Amniotic stem cell (primary cell): ENCODE measurements at places on chromosomes 6 and 20.

GRCh38 chr6:88741939-88742338 lies 221.5 kb downstream of the RNGTT start:
- DNase-seq: no peak

DNA sequence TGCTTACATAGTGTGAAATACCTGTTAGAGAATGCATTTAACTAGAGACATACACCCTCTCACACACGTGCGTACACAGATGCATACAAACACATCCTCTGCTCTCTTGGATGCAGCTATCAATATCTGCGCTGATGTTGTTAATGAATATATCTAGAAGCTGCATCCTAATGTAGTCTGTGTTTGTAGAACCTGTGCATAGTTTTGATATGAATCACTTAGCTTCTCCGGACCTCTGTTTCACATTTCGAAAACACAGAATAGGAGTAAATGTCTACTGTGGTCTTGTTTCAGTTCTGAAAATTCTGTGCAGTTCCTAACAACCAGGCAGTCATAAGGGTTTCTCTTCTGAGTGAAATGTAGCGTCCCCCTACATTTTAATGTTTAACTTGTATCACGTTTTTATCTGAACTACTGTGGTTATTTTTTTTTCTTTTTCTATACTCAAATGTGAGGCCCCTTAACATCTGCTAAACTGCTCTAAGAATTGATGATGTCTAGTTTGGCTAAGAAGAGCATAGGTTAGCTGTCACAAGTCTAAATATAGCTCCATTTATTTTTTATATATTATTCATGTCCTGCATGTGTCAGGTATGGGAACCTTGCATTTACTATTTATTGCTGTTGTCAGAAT lies 254.5 kb downstream of the TMEM242 start:
- no peak for DNase-seq

GRCh38 chr6:72861059-72861458 lies 239.2 kb downstream of the KCNQ5 start:
- no peak for DNase-seq

GRCh38 chr20:50113420-50114224 lies 672 bp upstream of the UBE2V1 start:
- no peak for DNase-seq

GRCh38 chr6:54601600-54602300 lies 244.8 kb upstream of the FAM83B start:
- no peak for DNase-seq

DNA sequence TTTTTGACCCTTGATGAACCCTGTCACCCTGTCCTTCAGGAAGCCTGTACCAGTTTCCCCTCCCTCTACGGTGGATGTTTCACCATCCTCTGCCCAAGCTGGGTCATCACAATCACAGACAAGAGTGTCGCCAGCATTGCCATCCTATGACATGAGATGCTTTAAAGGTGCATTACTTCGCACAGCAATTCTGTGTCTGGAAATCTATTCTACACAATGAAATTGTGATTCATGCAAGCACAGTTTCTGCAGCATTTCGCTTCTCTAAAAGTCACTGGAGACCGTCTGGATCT lies 2.5 kb upstream of the ULBP2 start:
- DNase-seq: no peak

GRCh38 chr6:47157653-47158219 lies 115.6 kb upstream of the ADGRF1 start:
- no peak for DNase-seq

DNA sequence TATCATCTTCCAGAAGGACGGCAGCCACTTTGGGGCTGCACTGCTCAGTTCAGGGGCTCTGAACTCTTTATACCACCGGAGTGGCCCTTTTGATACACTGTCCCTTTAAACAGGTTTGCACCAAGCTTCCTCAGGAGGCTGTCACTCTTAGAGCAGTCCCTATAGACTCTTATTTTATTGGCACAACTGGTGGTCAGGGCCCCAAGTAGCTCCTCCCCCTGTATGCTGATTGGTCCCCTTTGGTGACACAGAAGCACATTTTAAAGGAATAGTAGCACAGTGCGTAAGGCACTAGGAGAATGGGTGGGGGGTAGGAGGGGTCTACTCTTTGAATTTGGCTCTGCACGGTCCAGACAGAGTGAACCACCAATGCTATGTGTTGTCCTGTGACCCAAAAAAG lies 122.6 kb upstream of the MLN start:
- DNase-seq: no peak

GRCh38 chr20:36919715-36920333 lies 31.7 kb downstream of the SAMHD1 start:
- no peak for DNase-seq

GRCh38 chr6:24660105-24660504 lies 6.6 kb downstream of the TDP2 start:
- no peak for DNase-seq

- DNase-seq: no peak
These were observed 30.3 kb downstream of the TBPL1 start for GRCh38 chr6:133983099-133983939.

- DNase-seq: no peak
These were observed 5.3 kb downstream of the TRIM10 start for GRCh38 chr6:30155520-30156261.

DNA sequence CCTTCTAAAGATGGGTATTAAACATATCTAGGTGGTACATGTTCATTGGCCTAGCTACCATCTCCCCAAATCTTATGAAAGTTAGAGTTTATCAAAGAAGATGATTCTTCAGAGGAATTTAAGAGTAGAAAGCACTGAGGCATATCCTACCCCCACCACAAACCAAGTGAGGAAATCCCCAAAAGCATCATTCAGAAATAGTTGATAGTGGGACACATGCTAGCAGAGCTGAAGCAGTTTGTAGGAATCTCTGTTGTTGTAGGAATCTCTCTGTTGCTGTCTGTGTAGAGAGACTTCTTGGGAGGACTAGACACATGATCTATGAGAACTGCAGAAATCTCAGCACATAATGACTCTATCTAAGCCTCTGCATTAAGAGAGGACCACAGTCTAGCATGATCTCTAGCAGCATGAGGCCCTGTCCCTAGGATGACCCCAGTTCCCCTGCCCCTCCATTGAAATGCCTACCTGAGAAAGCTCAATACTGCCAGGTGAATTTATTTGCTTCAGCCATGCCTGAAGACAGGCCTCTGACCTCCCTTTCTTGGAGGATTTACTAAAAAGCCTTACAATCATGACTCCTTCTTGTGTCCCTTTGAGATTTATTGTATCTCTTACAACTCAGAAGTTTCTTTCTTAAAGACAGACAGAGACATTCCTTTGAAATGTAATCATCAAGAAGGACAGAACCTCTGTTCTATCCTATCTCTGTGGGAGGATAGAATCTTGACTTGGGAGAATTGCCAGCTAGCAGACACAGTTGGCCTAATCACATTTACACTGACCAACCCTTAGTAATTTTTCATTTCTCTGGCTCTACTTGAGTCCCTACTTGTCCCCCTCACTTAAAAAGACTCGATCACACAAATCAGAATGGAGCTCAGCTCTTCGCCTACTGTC lies 582.4 kb downstream of the PHF3 start:
- no peak for DNase-seq

GRCh38 chr6:107435798-107436197 lies 23.6 kb downstream of the PDSS2 start:
- no peak for DNase-seq

GRCh38 chr6:4336778-4337442 lies 201.5 kb upstream of the ECI2 start:
- DNase-seq: no peak

DNA sequence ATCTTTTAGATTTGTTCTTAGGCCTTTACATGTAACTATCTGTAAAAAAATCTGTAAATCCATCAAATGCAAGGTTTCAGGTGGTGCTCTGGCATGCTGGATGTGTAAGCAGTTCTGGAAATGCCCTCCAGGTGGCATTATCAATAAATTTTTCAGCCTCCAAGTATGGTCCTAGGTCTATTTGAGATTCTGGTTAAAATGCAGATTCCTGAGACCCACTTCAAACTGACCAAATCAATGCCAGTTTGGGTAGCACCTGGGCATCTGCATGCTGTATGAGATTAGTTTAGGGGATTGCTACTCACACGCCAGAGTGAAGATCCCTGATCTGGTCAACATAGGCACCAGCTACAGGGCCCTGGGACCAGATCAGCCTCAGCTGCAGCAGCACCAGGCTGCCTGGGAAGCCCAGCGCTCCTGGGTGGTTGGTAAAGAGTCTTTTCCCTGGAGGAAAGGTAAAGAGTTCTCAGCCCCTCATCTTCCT lies 507.3 kb upstream of the CITED2 start:
- DNase-seq: no peak

DNA sequence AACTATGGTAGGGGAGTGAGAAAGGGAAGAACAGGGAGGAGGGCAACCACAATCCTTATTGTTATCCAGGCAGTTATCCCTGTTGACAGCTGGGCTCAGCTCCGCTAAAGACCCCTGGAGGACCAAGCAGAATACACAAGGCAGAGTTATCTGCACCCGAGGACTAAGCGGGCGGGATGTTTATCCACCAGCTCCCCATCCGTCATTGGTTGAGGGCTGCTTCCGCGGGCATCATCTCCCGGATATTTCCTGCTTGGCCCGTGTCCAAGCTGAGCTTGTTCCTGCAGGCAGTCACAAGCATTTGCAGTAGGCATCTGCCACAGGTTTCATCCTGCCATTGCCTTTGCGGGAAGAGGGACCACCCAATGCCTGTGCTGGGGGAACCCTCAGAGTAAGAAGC lies 102.1 kb downstream of the DLGAP4 start:
- DNase-seq: no peak

GRCh38 chr20:61328911-61329558 lies 77.0 kb downstream of the CDH4 start:
- no peak for DNase-seq

GRCh38 chr6:98828941-98829411 lies 5.4 kb upstream of the POU3F2 start:
- no peak for DNase-seq

- no peak for DNase-seq
These were observed 24.0 kb upstream of the CLIC5 start for GRCh38 chr6:46039646-46040045.

- DNase-seq: no peak
These were observed 45.2 kb downstream of the CDC5L start for GRCh38 chr6:44432726-44433125.

GRCh38 chr6:116557893-116558292 lies 4.3 kb downstream of the CALHM4 start:
- peak; percentile 89 for DNase-seq

- no peak for DNase-seq
These were observed 88.6 kb upstream of the E2F3 start for GRCh38 chr6:20313051-20313450.

GRCh38 chr6:116010386-116010785 lies 50.3 kb downstream of the FRK start:
- DNase-seq: no peak

DNA sequence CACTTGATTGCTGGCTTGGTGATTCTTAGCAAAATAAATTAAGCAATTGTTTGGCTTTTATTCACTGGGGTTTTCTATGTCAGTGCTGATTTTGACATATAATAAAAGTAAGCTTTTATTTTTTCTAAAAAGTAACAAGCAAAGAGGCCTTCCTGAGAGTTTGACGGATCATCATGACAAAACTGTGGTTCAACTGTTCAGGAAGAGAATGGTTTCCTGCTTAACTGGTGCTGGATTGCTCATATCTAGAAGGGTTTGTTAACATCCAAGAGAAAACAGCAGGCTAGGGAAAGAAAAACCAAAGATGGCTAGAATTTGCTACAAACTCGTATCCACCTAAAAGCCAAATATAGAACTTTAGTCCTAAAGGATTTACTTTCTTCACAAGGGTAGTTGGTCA lies 21.2 kb downstream of the SERPINB1 start:
- DNase-seq: no peak
